Suppressor macrophage treated with lipopolysaccharide for 4 hours (primary cell): ENCODE measurements at places on chromosomes 2 and 18.

- DNase-seq = no peak
Measured at GRCh38 chr2:240893363-240893844, 2.6 kb downstream of the MAB21L4 start.

DNA sequence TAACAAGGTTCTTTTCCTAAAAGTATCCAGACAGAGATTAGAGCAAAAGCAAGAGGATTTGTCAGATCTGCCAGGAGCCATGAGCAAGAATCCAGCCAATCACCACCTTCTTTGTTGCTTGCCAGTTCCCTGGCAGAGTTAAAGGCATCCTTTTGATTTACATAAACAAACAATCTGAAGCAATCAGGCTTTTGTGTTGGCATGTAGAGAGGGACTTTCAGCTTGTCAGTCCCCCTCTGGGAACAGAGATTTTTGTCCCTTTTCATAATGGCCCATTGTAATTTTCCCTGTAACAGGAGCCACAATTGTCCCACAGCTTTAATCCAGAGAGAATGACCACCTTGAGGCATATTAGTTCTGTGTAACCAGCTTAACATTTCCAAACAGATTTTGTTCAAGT lies at the start of gene ERMN:
Gene ERMN (minus strand): TSS at position 39 of the 400 bp plus-strand sequence. CDS start 182 bp downstream, outside the sequence.
- no peak for DNase-seq

- no peak for DNase-seq
Measured at GRCh38 chr18:54675076-54675475, 84.0 kb downstream of the DYNAP start.

- no peak for DNase-seq
Measured at GRCh38 chr18:71431171-71431570, 1113.0 kb downstream of the CBLN2 start.

GRCh38 chr2:176936410-176936809 lies 276.2 kb upstream of the HNRNPA3 start:
- DNase-seq = peak; percentile 7

DNA sequence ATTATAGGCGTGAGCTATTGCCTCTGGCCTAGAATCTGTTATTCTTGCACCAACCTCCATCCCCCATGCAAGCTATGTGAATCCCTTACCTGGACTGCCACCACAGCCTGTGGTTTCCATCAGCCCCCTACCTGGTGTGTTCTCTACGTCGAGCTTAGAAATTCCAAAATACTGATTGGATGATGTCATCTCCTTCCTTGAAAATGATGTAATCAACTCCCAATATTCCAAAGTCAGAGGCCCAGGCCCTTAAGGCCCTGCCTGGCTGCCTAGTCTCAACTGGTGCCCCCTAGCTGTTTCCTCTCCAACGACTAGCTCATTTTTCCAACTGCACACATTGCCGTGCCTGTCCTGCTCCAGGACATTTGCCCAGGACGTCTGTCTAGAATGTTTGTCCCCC lies 41.3 kb upstream of the GBX2 start:
- DNase-seq = no peak

DNA sequence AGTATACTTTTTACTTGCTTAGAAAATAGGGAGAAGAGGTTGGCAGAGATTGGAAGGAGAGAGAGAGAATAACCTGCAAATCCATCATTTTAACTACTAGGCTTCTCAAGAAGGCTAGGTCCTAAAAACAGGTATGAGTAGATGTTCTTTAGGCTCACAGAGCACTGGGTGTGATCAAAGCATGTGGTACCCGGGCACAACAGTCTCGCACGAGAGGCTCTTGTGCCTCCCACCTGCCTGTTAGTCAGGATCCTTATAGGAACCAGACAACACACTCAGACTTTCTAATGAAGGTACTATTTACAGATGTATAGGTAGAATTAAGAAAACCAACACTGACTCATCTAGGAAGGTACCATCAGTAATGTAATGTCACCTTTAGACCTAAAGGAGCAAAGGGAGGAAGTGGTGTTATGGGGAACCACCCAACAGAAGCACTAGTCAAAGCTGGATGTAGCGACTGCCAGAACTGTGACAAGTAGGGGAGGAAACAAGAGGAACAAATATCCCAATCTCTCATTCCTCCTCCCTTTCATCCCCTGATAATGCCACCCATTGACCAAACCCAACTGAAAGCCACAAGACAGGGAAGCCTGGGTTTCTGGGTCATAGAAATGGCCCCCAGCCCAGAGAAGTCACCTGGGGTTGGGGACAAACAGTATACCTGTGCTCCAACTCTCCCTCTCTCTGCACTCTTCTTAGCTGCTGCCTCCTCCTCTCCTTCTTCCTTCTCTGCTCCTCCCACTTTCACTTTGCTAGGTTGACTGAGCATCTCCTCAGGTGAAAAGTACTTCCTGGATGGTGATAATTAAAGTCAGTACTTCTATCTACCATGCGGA lies 16.0 kb upstream of the MARCHF4 start:
- DNase-seq = no peak

DNA sequence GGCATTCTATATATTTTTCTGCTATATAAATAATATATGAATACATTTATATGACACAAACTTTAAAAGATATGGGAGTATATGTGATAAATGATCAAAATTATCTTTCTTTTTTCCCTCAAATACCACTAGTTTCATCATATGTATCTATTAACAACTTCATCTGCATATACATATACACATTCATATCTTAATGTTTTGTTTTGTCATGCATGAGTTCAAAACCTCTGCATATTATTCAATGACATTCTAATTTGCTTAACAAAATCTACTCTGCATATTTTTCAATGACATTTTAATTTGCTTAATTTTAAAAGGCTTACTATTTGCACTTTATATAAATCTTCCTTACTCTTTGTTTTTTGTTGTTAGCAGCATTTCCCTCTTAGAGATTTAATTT lies 276.2 kb downstream of the PIK3C3 start:
- no peak for DNase-seq

DNA sequence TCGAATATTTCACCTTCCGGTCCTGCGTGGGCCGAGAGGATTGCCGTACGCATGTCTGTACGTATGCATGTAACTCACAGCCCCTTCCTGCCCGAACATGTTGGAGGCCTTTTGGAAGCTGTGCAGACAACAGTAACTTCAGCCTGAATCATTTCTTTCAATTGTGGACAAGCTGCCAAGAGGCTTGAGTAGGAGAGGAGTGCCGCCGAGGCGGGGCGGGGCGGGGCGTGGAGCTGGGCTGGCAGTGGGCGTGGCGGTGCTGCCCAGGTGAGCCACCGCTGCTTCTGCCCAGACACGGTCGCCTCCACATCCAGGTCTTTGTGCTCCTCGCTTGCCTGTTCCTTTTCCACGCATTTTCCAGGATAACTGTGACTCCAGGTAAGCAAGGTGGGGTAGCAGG lies at the start of gene SERPINB5:
Gene SERPINB5 (plus strand): TSS at position 291 of the 400 bp plus-strand sequence. CDS start 7,471 bp downstream, outside the sequence.
- no peak for DNase-seq
